ENCODE measurements at places on chromosomes 7 and 10.

GRCh38 chr7:3068530-3068929 lies 24.9 kb upstream of the CARD11 start:
- peak; percentile 65 for DNase-seq

DNA sequence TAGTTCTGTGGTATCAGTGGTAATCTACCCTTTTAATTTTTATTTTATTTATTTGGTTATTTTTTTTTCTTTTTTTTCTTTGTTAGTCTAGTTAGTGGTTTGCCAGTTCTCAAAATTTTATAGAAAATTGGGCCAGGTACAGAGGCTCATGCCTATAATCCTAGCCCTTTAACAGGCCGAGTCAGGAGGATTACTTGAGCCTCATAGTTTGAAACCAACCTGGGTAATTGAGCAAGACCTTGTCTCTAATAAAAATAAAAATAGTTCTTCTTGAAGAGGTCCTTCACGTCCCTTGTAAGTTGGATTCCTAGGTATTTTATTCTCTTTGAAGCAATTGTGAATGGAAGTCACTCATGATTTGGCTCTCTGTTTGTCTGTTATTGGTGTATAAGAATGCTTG lies 51.5 kb downstream of the PPP1R3A start:
- DNase-seq, result no peak

- DNase-seq, result no peak
Measured at GRCh38 chr10:130857631-130858295, 453.8 kb downstream of the TCERG1L start.

GRCh38 chr10:114618722-114619121 lies 39.4 kb downstream of the ABLIM1 start:
- no peak for DNase-seq

DNA sequence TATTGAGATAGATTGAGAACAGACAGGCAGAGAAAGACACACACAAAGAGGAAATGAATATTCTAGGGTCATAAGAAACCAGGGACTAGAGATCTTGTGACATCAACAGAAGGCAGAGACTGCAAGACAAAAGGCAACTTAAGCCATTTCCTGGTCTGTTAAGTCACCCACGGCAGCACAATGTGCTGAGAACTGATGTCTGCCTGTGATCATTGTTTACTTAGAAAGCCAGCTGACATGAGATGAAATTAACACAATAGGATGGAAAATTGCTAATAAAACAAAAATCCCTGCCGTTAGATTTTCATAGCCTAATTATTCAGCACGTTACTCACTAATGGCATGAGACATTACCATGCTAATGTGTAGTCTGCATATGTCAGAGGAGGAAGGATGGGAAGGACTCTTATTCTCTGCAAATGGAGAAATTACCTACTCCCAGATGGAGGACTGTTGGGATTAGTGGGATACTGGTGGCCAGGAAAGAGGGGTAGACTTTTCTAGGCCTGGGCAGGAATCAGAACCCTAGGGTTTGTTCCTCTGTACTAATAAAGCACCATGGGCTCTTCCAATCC lies 191.3 kb upstream of the PODXL start:
- DNase-seq, result no peak

- no peak for DNase-seq
Measured at GRCh38 chr7:91630581-91631380, 249.7 kb downstream of the MTERF1 start.

All from activated CD8-positive, alpha-beta memory T cell treated with anti-CD3 and anti-CD28 coated beads, Interleukin-2, amount 10 ng/mL, durations not matched to agents 7 days and 5 days (primary cell).